ENCODE measurements at places on chromosomes 12 and 14.

GRCh38 chr12:69389831-69390230 is 30.3 kb downstream of the YEATS4 start:
- DNase-seq: no peak

- DNase-seq: no peak
These were observed 125.2 kb downstream of the MGST1 start for GRCh38 chr12:16472631-16473030.

GRCh38 chr12:19021240-19021639 is 108.3 kb upstream of the PLEKHA5 start:
- DNase-seq: no peak

DNA sequence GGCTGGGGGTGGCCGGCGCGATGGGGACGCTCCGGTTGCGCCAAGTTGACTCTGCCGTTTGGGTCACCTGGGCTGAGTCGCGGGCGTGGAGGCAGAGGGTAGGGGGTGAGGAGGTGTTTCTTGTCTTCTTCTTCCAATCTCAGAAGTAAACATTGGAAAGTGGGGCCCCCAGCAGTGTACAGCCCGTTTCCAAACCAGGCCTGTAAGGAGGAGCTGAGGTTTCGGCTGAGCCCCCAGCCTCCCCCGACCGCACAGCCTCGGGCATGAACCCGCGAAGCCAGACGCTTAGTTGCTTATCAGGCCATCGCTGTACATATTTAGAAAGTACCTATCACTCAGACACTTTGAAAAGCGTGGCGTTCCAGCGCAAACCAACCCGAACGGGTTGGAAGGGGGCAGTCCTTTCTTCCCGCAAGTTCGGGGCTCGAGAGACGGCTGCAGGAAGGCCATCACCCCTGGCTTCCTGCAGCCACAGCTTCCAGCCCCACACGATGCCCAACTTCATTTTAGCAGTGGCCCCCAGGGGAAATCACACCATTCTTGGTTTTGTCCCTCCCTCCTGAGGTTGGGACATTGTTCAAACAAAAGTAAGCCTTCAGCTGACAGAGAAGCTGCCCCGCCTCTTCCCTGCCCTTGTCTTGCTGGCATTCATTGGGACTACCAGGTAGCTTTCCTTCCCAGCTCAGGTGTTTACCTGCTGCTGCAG is 164.1 kb downstream of the ZFP36L1 start:
- DNase-seq: no peak

GRCh38 chr12:57135527-57136326 is 7.4 kb downstream of the LRP1 start:
- DNase-seq: no peak

DNA sequence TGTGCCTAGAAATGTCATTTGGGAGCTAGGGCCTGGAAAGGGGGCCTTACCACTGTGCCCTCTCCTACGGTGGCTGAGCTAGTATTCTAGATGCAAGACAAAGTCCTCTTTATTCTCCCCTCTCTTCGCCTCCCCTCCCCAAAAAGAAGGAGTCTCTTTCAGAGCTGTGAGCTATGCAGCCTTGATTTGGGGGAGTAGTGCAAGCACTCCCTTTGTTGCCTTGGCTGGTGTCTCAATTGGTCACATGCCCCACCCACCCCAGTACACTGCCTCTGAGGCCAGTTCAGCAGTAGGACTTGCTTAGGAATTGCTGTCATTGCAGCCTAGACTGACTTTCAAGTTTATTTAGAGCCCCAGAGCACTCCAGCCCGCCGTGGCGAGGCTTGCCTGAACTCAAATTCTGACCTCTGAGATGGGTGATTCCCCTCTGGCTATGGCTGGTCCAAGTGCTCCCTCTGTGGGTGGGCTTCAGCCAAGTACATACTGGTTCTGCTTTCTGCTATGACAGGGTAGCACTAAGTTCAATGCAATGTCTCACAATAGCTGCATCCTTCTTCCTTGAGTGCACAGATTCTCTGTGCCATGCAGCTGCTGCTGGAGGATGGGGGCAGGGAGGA is 37.0 kb upstream of the FBXO33 start:
- no peak for DNase-seq
